ENCODE measurements at places on chromosomes 1 and 21.

- DNase-seq, result no peak
Measured at GRCh38 chr1:49389699-49390098, 613.0 kb upstream of the BEND5 start.

DNA sequence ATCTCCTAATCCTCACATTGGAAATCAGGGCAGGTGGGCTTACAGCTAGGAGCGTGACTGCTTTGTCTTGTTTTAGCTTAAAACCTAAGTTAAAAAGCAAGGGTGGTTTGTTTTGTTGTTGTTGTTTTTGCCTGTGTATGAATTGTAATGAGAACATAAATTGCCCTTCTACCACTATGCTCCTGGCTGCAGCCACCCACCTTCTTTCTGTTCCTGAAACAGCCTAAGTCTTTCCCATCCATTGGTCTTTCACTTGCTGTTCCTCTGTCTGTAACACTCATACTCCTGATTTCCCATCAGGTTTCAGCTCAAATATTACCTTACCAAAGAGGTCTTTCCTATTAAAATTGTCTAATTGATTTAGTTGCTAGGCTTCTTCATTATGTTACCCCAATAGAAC lies 604 bp upstream of the TMEM79 start:
- DNase-seq, result no peak

DNA sequence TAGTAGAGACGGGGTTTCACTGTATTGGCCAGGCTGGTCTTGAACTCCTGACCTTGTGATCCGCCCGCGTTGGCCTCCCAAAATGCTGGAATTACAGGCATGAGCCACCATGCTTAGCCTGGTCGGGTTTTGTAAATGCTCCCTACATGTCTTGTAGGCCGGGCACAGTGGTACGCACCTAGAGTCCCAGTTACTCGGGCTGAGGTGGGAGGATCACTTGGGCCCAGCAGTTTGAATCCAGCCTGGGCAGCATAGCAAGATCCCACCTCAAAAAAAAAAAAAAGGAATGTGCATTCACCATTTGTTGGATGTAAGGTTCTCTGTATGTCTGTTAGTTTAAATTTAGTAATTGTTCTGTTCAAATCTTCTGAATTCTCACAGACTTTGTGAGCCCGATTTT lies 95.8 kb downstream of the ST3GAL3 start:
- DNase-seq, result no peak

DNA sequence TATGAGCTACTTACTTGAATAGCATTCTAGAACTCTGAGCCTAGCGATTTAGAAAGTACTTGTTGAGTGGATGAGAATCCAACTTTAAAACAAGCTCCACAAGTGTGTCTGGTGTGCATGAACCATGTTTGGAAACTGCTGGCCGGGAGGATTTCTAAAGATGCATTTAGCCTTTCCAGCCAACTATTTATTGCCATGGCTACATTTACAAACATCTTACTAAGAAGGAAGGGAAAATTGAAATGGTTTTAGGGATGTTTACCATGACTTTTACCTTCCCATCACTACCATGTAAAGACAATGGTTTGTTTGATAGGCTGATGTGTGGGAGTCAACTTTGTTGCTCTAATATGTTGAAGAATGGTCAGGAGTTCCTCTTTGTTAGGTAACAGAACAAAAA lies 37.7 kb upstream of the ARHGAP29 start:
- DNase-seq, result no peak

- peak; percentile 34 for DNase-seq
Measured at GRCh38 chr1:212637902-212638301, 29.3 kb downstream of the ATF3 start.

Data from right forelimb (tissue), 1 donor.